ENCODE measurements at places on chromosomes 2 and 18. TPM values are rescaled to one million over a fixed set of nuclear protein-coding genes. Genes with fewer than 3 reads are reported as not detected.

Gene MSGN1
- not detected for total RNA-seq

Gene GPR17
- total RNA-seq: not detected

DNA sequence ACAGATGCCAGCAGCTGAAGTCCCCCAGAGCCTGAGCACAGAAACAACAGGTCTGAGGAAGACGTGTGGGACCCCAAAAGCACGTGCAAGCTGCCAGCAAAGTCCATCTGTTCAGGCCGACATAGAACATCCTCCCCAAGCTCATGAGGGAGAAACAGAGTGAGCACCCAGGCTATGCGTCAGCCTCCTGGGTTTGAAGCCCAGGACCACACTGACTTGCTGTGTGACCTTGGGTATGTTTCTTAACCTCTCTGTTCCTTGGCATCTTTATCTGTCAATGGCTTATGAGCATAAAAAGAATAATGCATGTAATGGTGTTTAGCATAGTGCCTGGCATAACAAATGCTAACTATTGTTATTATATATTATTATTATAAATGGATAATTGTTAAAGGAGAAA, 40.3 kb downstream of the COL4A4 start:
- H3K27me3 ChIP-seq: peaks cover 27% of the 10 kb centered on the region
- H3K4me1 ChIP-seq: no peaks in the 10 kb centered on the region
- no peak overlapping the region for H3K27ac ChIP-seq
- H3K4me3 ChIP-seq: no peak overlapping the region
- DNase-seq: no peak

Gene COL5A2
- total RNA-seq: 1.8 TPM

- H3K27ac ChIP-seq: no peak overlapping the region
- H3K27me3 ChIP-seq: no peaks in the 10 kb centered on the region
Observed at GRCh38 chr2:129160879-129161278, 818.6 kb upstream of the RAB6C start.
